ENCODE measurements at places on chromosomes 2 and 18.

- no peak for DNase-seq
These were observed 111.9 kb downstream of the MRO start for GRCh38 chr18:50707855-50708469.

DNA sequence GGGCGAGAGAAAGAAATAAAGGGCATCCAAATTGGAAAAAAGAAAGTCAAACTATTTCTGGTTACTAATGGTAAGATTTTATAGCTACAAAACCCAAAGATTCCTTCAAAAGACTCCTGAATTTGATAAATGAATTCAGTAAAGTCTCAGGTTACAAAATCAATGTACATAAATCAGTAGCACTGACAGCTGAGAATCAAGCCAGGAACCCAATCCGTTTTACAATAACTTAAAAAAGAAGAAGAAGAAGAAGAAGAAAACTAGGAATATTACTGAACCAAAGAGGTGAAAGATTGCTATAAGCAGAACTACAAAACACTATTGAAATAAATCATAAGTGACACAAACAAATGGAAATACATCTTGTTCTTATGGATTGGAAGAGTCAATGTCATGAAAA is 291.5 kb upstream of the GULP1 start:
- DNase-seq, result no peak

- no peak for DNase-seq
These were observed 424.6 kb downstream of the TRIB2 start for GRCh38 chr2:13141315-13141714.

DNA sequence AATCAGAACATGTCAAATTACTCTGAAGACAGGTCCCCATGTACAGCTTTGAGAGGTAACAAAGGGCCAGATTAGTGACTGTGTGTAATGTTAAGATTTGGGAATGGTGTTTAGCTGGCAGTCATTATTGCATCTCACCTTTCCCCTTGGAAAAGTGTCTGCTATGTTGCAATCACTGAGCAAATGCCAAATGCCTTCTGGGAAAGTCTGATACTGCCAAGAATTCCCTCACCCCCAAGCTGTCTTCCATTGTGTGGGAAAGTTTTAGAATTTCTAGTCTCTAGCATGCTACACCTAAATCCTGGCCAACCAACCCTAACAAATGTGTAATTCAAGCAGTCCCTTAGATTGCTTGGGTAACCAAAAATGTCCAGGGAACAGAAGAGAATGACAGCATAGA is 13.6 kb upstream of the PELI1 start:
- no peak for DNase-seq

GRCh38 chr2:207275779-207276178 is 110.0 kb upstream of the KLF7 start:
- DNase-seq, result no peak
